LHCN-M2 (cell line): ENCODE measurements at places on chromosomes 16 and 17. TPM values are rescaled to one million over a fixed set of nuclear protein-coding genes. Genes with fewer than 3 reads are reported as not detected.

DNA sequence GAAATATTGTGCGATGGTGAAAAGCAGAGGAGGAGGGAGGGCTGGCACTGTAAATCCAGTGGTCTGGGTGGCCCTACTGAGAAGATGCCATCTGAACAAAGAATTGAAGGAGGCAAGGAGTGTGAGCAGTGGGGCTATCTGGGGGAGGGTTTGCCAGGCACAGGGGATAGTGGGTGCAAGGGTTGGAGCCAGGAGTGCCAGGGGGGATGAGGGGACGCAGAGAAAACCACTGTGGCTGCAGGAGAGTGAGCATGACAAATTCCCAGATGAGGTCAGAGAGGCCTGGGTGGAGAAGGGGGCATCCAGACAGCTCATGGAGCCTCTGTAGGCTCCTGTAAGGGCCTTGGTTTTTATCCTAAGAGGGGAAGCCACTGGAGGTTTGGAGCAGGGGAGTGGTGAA is 4.8 kb downstream of the XYLT2 start:
- no peak for DNase-seq

DNA sequence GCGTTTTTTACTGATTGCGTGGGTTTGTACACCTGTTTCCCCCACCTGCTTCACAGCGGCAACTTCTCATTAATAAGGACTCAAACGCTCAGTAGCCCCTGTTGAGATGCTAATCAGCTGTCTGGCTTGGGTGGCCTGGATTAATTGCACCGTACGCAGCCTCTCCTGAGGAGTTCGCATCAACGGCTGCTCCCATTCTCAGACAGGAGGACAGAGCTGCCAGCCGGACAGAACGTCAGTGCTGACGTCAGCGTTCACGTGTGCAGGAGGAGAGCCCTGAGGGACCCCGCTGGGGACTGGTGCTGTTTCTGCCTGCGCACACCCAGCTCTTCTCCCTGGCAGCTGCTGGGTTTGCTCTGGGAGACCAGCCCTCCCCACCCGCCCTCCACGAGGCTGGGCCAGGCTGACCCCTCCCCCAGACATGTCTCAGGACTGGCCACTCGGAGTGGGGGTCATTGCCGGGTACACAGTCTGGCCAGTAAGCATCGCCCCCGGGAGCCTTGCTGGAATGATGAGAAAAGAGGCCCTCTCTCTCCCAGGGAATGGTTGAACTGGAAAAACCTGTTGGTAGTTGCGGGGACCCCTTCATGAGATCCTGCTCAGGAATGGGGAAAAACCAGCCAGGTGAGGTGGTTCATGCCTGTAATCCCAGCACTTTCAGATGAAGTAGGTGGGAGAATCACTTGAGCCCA is 5.7 kb upstream of the BANP start:
- peak; percentile 52 for DNase-seq

Gene POLR3E
- total RNA-seq, result 26.6 and 38.2 TPM in 2 replicates

DNA sequence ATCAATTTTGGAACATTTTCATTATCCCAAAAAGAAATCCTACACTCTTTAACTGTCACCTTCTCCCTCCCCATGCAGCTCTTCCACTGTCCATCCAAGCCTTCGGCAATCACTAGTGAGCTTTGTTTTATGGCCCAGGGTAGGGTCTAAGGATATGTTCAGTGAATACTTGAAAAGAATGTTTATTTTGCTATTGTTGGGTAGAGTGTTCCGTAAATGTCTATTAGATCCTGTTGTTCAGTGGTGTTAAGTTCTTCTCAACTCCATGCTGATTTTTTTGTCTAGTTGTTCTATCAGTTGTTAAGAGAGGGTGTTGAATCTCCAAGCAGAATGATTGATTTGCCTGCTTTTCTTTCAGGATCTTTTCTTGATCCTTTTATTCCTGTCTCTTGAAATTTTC is 29.9 kb downstream of the SPECC1 start:
- DNase-seq, result no peak

Gene CD7
- 0.92 and 1.6 TPM in 2 replicates for total RNA-seq

- DNase-seq, result no peak
Measured at GRCh38 chr17:77345260-77345910, 204.6 kb downstream of the SEC14L1 start.

DNA sequence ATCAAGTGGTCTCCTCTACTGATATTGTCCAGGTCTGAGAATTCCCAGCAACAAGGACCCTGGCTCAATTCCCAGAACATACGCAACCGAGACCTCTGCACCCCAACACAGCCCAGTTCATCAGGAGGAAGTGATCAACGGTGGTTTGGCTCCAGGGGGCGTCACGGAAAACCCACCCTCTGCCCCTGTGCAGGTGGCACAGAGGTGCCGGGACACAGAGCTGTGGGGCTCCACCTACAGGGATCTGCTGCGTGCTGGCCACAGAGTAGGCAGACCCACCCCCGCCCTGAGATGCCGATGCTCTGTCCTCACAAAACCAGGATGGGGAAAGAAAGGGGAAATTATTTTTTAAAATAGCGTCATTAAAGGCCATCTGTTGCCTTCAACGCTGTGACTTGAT is 69.6 kb downstream of the LMF1 start:
- no peak for DNase-seq

Gene CCT6B
- total RNA-seq, result 1.8 and 2.0 TPM in 2 replicates

DNA sequence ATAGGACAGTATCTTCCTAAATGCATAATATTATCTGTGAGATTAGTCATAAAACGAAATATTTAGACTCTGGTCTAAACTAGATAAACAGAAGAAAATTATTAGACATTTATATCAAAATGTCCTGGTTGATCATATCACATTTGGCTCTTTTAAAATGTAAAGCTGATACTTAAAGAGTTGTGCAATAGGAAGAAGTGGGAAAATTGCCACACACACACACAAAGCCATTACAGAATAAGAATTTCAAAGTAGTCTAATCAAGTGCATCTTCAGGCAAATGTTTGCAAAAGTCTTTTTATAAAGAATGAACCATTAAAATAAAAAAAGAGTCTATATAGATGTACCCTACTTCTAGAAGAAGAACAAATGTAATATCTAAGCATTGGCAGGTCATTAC is 301.7 kb downstream of the KIF2B start:
- no peak for DNase-seq

Gene TBC1D3D
- not detected in 2 replicates for total RNA-seq

DNA sequence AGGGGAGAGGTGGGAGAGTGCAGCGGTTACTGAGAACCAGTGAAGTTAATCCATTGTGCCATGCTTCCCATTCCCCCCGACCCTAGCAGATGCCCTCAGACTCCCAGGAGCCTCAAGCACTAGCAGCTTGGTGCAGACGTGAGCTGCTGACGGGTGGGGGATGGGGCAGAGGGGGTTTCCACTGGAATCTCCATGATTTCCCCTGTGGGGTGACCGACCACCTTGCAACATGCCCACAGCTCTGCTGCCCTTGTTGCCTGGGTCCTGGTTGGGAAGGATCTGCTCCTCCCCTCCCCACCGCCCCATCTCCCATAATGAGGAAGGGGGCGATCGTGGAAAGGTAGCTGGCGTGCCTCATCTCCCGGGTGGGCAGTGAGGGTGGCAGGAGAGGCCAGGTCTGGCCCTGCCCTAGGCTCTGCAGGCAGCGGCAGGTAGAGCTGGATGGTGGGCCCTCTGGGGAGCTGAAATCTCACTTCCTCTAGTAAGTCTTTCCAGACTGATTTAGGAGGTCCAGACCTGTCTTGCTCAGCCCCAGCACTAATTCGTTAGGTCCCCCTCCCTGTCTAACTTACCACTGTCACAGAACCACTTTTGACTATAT is 9.6 kb downstream of the FLOT2 start:
- no peak for DNase-seq

DNA sequence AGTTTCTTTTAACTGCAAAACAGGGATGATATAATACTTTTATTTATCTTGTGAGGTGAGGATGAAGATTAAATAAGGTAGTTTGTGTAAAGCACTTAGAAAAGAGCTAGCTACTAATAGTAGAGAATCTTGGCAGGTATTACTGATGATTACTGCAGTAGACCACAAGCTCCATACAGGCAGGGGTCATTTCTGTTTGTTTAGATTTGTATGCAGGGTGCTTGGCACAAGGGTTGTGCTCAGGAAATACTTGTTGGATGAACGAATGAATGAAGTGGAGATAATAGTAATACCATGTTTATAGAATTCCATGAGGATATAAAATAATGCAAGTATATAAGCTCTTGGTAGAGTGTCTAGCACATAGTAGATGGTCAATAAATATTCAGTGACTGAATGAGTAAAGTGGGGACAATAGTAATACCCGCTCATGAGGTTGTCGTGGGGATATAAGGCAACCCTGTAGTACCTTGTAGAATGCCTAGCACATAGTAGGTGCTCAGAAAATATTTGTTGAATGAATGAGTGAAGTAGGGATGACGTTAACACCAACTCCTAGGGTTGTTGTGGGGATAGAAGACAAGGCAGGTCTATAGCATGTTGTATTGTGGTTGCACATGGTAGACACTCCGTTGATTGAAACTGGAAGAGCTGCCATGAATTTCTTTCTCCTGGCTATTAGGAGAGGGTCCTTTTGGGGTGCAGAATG is 83.0 kb downstream of the ABCC1 start:
- DNase-seq, result no peak

Gene CD300LB
- not detected in 2 replicates for total RNA-seq

DNA sequence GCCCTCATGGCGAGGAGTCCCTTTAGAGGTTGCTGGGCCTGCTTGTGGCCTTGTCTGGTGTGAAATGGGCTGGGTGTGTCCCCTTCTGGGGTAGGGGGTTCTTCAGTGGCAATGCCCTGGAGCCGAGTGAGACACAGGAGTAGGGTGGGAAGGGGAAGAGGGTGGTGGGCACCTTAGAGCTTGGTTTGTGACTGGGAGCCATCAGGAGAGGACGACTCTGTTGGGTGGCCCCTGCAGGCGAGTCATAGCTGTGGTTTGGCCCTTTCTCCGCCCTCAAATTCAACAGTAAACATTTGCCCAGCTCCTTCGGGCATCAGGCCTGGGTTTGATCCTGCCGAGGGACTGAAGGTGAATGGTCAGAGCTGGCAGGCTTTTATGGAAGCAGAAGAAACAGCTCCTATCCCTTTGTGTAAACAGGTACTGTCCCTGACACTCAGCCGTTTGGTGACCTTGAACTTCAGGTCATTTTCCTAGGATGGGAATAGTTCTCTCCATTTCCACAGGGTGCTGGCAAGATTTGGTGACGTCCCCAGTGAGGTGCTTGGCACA is 2.9 kb downstream of the E4F1 start:
- DNase-seq, result peak; percentile 44

DNA sequence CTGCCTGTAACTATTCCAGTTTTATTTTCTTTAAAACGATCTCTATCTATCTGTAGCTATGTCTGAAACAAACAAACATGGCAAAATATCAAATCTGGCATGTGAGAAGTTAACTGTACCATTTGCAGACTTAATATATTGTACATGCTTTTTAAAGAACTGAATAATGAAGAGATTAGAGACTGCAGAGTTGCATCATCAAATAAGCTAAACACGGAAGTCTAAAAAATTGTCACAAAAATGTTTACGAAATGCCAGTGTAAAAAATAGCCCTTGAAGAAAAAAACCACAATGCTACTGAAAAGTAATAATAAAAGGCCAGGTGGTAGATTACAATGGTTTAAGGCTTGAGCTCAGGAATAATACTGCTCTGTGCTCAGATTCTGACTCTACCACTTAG is 43.1 kb downstream of the HS3ST3A1 start:
- DNase-seq, result no peak

GRCh38 chr17:11997972-11998233 is 628 bp upstream of the ZNF18 start:
- no peak for DNase-seq

Gene TBX6
- total RNA-seq, result 0.29 and 1.5 TPM in 2 replicates

Gene EIF4A3
- 113 and 123 TPM in 2 replicates for total RNA-seq

Gene TBC1D3C
- 0.51 and 0.69 TPM in 2 replicates for total RNA-seq

- DNase-seq, result peak; percentile 93
Measured at GRCh38 chr16:21302898-21303528, 24.9 kb upstream of the CRYM start.

DNA sequence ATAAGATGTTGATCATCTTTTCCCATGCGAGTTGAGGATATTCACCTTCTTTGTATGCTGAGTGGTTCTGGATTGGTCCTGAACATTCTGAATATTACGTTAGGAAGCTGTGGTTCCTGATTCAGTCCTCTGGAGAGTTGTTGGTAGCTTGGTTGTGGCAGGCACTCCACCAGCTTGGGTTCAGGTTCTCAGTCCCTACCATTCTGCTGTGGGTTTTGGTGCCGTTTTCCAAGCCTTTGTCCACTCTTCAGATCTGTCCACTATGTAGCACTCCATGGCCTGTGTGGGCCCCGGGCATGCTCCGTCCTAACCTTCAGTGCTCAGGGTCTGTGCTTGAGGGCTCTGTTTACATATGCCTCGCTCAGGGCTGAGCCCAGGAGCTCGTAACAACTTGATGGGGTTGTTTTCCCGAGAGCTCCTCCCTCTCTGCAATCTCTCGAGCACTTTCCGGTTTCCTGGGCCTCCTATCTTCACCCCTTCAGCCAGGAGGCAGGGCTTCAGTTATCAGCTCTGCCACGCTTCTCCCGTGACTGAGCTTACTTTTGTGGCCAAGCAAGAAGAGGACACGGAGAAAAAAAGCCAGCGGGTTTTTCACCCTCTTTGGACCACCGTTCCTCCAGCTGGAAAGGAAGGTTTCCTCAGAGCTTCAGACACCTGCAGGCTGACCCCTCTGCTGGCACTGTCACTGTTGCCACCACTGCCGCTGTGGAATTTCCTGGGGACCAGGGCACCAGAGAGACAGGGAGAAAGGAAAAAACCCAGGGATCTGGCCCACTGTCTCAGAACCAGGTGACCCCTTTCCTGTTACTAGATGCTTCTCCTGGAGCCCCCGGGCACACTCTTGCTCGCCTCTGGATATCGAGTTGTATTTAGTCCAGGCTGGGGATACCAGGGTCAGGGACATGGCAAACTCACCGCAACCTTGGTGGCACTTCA is 19.6 kb downstream of the KIAA0513 start:
- no peak for DNase-seq

- DNase-seq, result no peak
Measured at GRCh38 chr16:5621826-5622225, 524.2 kb upstream of the EEF2KMT start.
